ENCODE measurements at places on chromosomes 3 and 15.

DNA sequence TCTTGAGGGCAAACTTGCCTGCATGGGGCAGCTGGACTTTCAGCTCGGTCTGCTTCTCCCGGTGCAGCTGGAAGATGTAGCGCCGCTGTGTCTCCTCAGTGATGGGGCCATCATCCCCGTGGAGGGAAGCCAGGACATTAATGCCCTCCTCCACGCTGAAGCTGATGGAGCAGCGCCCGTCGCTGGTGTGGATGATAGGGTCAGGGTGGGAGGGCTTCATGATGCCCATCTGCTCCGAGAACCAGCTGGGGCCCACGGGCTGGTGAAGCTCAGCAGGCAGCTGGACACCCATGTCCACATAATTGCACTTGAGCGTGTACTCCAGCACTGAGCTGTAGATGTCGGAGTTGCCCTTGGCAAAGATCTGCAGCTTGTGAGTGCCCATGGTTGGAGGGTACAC, 46.9 kb downstream of the KY start:
- no peak for DNase-seq

- peak; percentile 2 for DNase-seq
Observed at GRCh38 chr3:65732051-65732935, 306.4 kb downstream of the MAGI1 start.

- no peak for DNase-seq
Observed at GRCh38 chr3:125140818-125141595, 71.5 kb downstream of the SLC12A8 start.

DNA sequence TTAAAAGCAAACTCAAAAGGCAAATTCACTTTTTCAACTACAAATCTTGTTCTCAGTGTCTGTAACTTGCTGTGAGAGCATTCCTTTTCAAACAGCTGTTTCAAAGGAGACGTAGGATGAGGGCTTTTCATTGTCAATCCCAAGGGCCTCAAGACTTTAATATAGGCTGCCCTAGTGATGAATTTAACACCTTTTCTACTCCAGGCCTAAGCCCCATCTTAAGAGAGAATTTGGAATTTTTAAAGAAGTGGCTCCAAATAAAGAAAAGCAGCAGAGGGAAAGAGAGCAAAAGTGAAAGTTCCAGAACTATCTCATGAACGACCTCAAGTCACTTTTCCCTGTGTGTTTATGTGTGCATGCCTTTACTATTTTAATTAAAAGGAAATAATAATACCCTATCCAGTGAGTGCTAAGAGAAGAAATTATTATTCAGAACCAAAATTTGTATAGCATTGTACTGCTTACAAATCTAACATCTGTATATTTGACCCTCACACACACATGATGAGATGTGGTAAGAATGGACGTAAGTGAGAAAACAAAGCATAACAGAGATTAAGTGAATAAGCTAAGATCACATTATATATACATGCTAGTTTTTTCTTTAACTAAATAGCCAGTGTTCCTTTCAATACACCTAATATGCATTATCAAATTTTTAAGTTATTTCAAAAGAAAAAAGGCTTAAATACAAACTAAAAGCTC, 196.4 kb downstream of the VGLL3 start:
- DNase-seq, result no peak

- DNase-seq, result no peak
Observed at GRCh38 chr3:129004639-129005295, 3.7 kb downstream of the EFCC1 start.

- no peak for DNase-seq
Observed at GRCh38 chr3:32712506-32713055, 27.6 kb downstream of the CNOT10 start.

DNA sequence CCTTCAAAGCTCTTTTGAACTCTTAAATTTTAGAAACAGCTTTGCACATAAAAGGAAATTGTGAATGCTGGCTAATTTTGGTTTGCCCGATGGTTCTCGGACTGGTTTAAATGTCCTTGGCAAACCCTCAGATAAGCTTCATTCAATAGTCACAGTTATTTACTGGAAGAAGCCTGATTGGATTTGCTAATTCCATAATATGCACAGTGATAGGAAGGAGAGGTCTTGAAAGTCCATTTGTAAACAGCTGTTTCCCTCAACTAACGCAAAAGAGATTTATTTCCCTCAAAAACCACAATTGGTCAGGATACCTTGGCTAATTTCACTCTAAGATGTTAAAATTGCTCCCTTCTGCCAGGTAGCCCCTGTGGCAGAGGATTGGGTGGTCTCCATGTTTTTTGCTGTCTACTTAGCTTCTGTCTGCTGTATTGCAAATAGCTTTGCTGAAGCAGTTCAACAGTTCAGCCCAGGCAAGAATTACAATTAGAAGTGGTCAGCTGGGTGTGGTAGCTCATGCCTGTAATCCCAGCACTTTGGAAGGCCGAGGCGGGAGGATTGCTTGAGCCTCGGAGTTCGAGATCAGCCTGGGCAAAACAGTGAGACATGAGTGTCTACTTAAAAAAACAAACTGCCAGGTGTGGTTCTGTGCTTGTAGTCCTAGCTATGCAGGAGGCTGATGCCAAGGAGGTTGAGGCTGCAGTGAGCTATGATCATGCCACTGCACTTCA, 30.6 kb upstream of the PROK2 start:
- no peak for DNase-seq

DNA sequence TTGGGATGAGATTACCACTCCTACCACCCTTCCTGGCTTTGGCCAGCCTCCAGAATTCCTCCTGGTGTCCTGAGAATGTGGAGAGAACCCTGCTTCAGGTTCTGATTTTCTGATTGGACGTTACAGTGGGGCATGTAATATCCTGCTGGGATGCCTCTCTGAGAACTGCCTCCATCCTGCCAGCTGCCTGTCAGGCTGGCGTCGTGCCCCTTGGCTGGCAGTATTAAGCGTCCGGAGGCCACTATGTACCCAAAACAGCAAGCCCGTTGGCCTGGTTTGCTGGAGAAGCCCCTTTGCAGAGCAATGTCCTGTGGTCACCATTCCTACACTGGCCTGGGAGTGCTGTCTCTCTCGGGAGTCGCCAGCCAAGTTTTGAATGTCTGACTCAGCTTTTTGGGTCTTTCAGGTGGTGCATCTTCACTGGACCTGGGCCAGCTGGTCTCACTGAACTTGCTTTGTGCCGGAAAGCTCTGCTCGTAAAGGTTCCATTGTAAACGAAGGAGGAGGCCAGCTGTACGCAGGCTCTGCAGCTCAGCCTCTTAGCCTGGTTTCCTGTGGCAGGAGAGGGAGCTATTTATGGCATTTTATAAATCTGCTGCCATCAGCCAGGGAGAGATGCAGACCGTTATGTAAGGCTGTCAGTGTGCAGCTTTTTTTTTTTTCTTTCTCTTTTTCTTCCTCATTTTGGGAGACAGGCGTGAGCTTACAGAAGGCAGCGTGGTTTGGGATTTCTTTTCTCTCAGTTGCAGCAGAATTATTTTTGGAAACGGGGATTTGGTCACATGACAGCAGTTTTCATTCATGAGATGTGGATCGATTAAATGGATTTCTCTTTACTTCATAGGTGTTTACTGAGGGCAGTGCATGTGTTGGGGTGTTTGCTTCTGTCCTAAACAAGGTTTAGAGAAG, 19.0 kb upstream of the TRAK1 start:
- no peak for DNase-seq

DNA sequence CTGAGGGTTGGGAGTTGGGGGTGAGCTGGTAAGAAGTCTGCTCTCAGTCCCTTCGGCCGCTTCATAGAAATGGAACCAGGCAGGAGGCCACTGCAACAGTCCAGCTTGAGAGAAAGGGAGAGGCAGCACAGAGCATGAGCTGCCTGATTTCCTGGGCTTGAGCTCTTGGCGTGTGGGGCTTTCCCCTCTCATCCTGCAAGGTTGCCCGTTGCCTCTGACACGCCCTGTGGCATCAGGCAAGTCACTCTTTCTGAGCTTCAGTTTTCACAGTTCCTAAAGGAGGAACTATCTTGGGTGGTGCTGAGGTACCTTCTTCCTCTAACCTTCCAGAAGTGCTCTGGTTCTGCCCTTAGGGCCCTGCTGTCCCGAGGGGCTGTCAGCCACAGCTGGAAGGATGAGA, 4.9 kb downstream of the MESP2 start:
- DNase-seq, result peak; percentile 28

GRCh38 chr15:65529762-65530317, 423 bp upstream of the HACD3 start:
- DNase-seq, result no peak

DNA sequence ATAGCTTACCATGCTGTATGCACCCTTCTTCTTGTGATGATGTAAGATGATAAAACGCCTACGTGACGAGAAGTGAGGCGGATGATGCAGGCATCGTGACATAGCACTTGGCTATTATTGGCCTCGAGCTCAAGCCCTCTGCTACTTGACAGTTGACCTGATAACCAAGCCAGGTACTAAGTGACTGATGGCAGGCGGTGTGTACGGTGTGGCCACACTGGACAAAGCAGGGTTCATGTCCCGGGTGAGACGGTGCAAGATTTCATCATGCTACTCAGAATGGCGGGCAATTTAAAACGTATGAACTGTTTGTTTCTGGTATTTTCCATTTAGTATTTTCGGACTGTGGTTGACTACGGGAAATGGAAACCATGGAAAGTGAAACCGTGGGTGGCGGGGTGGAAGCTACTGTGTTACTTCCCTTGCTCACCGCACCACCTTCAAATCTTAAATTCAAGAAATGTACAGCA, 57.7 kb downstream of the SLC12A8 start:
- peak; percentile 49 for DNase-seq

DNA sequence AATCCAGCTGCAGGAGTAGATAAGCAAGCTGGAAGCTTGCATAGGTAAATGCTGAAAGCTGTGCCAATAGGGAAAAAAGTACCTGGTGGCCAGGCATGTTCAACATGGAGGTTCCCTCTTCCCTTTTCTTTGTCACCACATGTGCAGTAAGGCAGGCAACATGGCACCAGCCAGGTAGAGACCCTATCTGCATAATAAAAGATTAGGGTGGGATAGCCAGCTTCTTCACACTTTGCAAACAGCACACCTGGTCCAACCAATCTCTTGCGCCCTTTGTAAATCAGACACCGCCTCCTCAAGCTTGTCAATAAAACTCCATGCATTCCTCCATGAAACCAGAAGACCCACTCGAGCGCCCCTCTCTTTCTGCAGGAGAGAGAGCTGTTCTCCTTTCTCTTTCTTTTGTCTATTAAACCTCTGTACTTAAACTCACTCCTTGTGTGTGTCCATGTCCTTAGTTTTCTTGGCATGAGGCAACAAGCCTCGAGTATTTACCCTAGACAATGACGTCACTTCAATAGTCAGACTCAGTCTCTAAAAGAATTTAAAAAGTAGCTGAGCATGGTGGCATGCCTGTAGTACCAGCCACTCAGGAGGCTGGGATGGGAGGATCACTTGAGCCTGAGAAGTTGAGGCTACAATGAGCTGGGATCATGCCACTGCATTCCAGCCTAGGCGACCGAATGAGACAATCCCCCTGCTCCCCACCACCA, 256.3 kb downstream of the SCAPER start:
- DNase-seq, result no peak

DNA sequence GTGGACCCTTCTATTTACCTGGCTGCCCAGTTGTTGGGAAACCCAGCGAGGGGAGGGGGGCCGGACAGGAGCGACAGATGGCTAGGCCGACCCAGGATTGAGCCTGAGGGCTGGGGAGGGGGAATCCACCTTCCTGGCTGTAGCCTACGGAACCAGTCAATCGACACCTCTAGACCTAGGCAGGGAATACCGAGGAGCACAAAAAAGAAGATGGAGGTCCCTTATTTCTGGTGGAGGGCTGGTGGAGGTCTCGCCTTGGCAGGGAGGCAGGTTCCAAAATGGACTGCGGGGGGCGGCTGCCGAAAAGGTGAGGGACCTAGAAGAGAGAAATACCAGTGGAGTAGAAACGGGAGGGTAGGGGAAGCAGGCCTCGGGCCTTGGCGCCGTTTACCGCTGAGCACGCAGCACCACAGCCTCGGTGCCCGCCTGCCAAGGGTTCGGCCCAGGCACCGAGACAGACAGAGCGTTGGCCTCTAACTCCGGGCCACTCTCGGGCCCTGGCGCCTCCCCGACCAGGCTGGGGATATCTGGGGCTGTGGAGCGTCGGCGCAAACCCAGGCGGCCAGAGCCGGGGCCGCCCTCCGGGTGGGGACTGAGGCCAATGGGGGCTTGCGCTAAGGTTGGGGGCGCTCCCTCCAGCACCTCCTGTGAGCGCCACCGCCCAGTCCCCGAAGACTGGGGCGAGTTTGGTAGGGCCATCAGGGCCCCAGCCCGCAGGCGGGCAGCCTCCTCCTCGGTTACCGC, 1.6 kb downstream of the ANKRD63 start:
- DNase-seq, result no peak

GRCh38 chr3:16316396-16316795, 51.4 kb downstream of the OXNAD1 start:
- no peak for DNase-seq

GRCh38 chr3:14991818-14992612, 44.6 kb downstream of the NR2C2 start:
- no peak for DNase-seq

- DNase-seq, result no peak
Observed at GRCh38 chr15:60124460-60125070, 120.5 kb downstream of the FOXB1 start.

DNA sequence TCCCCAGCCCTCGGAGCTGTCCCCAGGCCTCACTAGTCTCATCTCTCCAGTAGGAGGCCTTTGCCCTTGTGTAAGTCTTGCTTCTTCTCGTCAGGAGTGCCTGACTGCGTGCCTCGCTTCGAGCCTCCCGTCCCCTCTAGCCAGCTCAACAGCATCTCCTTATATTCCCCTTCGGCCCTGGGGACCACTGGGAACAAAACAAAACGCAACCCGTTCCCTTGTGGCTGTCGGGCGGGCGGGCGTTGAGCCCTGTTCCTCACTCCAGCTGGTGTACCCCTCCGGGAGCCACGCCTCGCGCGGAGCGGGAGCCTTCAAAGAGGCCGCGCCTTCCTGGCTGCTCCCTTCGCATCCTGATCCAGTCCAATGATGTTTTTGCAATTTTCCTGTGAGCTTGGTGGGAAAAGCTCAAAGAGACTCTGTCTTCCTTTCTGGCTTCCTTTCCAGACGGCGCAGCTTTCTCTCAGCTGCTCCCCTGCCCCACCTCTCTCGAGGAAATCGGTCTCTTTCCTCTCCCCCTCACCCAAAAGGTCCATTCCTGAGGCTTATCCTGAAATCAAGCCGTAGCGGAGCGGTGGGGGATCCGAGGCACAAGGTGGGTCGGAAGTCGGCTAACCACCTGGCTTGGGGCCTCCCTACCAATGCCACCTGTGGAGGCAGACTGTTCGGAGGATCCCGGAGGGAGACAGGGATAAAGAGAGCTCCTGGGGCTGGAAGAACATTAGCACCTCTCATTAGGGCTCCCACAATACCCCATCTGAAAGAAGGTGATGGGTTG, 33.4 kb upstream of the SRP14 start:
- no peak for DNase-seq

- no peak for DNase-seq
Observed at GRCh38 chr3:5476403-5476802, 288.9 kb downstream of the EDEM1 start.

GRCh38 chr3:119676020-119676419, 1.2 kb downstream of the COX17 start:
- no peak for DNase-seq

DNA sequence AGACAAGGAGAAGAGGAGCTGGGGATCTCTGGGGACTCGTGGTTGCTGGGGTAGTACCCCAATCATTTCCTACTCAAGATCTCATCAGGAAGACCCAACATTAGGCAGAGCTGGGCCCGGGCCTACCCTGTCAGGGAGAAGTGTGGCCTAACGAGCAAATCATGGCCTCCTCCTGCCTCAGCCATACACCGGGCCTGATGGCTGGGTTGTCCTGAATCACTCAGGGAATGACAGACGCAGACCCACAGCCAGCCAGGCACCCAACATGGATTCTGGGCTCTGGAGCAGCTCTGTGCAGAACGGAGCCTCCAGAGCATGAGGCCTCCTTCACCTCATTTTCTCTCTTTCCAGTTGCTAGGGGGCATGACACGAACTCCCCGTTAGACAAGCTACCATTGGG, 19.7 kb downstream of the ITGA11 start:
- no peak for DNase-seq

GRCh38 chr3:196995646-196996355, 27.2 kb upstream of the PIGZ start:
- DNase-seq, result no peak

Measured in stimulated activated naive CD8-positive, alpha-beta T cell treated with anti-CD3 and anti-CD28 coated beads, Interleukin-15, Interleukin-2, amounts not matched to agents 100 U/mL and 50 U/mL, for 24 hours (primary cell).